NCI-H2029 (cell line): ENCODE measurements at places on chromosomes 6 and 20.
A peak's percentile ranks its signal among the peaks of the same experiment; 100 is the strongest.

DNA sequence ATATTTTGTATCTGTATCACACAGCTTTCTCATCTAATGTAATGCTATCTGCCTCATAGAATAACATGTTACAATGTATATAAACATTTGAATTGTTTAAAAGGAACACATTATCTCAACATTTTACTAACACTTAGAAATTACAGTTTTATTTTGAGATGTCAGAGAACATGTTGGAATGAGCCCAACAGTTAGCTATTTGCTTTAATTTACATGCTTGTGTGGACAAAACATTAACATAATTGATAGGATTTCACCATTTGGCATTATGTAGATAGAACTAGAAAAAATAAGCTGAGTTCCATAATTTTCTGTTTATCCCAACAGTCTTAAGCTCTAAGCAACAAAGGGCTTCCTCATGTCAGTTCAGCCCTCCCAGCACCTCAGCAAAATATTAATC lies 330.9 kb downstream of the LMBRD1 start:
- DNase-seq = no peak

DNA sequence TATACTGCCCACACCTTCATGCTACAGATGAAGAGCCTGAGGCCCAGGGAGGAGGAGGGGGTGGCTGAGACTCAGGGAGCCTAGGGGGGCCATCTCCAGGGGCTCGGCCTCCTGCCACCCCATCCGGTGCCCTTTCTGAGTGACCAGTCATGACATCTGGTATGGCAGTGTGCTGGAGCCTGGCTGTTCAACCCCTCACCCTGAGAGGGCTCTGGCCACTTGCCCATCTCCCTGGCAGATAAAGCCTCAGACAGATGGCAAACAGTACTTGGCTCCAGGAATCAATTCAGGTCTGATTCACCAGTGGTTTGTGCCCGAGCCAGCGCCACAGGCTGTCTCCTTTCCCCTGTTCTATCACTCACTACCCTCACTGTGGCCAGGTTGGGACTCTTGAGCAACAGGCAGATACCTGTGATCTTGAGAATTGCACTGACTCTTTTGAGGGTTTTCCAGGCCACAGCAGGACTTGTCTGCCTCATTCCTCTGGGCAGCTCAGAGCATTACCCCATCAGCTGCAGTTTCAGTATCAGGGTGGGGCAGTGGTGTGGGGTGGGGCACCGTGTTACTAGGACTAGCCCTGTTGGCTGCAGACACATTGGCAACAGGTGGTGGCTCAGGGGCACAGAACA lies 22.8 kb downstream of the SRSF3 start:
- peak; percentile 94 for DNase-seq

DNA sequence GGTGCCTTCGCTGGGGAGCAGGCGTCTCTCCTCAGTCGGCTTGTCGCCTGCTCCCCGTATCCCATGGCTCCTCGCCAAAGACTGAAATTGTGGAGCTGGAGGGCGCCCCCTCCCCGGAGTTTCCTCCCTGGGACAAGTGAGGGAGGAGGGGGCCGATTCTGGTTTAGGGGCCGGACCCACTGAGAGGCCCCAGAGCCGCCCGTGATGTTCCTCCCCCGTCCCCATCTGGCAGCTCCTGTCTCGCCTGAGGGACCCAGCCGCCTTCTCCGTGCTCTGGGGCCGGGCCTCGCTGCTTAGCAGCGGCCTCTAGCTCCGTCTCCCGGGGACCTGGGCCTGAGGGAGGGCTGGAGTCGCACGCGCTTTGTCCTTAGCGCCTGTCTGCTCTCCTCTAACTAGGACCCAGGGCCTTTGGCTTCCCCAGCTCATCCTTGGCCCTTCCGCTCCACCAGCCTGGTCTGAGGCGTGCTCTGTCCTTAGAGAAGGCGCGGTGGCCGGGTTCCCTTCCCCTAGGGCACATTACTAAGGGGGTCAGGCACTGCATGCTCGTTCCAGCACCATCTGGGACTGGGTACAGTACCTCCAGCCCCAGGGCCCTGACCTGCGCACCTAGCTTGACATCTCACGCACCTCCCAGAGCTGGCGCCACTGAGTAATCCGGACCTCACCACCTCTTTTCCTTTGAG lies 29.7 kb downstream of the SLC12A5 start:
- DNase-seq = no peak

- DNase-seq = no peak
Measured at GRCh38 chr6:145548933-145549648, 186.2 kb downstream of the EPM2A start.

DNA sequence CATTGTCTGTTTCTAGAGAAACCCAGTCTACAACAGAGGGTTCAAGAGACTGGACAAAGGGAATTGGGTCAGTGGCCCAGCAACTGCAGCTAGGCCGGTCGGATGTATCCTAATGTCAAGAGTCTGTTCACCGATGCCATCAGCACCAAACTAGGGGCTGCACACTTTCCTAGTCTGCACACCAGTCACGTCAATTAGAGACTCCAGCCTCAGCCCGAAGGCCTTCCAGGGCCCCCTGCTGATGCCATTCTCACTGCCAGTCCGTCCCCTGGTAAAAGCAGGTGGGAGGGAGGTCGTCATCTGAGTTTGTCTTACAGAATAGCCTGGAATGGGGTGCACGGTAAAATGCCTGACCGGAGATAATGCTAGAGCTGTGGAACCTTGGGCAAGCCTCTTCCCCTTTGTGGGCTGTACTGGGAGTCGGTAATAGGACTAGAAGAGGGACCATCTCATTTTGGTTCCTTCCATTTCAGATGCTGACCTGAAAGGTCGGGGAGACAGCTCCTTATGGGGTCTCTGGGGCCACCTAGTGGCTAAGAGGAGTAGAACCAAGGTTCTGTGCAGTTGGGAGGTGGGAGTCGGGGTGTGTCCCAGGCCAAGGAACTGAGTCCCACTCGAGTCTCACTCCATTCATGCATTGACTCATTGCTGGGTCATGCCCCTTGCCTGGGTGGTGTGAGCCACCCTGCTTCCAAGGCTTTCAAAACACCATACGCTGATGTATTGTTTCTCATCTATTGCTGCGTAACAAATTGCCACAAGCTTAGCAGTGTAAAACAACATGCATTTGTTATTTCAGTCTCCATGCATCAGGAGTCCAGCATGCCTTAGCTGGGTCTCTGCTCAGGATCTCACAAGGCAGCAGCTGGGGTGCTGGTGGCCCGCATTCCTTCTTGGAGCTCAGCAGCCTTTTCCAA lies 5.1 kb downstream of the SOX12 start:
- DNase-seq = peak; percentile 60

DNA sequence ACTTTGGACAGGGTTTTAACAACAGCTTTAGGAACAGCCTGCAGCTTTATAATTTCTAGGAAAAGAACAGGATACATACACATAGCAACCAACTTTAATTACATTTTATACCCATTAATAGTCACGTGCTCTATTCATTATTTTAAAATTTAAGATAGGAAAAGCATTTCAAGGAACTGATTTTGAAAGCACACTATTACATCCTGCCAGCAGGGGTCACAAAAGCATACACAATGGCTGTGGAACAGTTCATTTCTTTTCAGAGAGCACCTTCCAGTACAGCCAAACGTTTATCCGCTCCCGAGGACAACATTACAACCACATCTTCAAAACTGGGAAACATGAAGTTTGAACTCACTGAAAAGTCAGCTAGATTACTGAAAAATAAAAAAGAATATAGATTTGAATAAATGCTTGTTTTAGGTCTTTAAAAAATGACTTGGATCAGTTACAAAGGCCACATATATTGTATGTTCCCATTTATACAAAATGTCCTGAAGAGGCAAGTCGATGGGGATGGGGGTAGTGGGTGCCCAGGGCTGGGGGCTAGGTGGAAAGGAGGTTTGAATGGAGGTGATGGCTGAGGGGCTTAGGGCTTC lies 104.6 kb upstream of the EXOC2 start:
- peak; percentile 62 for DNase-seq

DNA sequence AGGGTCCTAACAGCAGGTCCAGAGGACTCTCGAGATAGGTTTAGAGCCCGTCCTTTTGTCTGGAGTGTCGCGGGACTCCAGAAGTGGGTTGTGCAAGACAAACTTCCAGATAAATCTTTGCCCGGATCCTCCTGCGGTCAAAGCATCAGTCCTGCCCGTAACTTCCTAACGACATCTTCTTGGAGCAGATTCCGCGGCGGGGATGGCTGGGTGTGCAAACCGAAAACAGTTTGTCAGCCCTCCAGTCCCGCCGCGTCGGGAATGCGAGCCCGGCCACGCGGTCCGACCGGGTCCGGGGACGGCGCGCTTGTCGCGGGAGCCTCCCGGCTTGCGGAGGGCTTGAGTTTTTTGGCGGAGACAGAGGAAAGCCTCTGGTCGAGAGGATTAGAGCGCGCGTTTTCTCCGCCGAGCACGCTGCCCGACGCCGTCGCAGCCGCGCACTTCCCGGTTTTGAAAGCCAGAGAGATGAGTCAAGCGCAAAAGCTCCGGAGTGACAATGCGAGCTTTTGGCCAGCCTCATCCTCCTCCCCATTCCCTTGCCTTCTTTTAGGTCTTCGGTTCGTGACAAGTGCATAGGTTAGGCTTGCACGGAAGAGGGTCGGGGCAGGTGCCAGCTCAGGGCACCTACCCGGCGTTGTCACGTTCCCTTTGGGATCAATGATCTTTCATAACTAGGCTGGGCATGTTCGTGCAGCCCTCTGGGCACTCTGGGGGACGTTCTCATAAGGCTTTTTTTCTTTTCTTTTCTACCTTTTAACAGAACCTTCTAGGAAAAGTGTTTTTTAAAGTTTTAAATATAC lies 91.3 kb upstream of the PRDM1 start:
- DNase-seq = peak; percentile 41

GRCh38 chr6:20497216-20498040 lies 36.8 kb upstream of the CDKAL1 start:
- no peak for DNase-seq

DNA sequence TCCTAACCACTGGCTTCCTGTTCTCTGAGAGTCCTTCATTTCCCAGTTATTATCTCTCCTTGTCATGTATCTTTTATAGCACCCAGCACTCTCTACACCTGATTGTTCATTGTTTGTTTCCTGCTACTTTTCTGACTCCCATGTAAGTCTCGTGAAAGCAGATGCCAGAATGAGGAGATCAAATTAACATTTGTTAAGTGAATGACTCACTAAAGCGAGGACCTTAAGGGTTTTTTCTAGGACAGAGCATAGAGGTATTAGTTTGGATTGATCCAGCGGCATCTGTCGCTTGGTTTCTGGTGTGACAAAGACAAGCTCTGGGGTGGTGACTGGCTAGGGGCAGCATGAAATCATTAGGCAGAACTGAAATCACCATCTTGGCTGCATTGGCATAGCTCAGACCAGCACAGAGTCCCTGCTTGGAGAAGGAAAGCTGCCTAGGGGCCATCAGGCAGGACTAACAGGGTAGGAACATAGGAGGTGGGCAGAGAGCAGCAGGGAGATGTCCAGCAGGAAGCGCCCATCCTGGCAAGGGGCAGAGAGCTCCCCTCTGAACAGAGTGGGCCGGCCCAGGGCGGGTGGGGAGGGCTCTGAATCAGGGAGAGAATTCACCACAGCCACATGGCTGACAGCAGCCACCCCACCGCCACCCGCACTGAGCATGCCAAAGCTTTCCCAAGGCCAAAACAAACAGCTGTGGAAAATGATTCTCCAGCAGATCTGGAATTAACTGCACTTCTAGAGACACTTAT lies 97.1 kb upstream of the CEP85L start:
- peak; percentile 96 for DNase-seq

GRCh38 chr6:33961691-33962090 lies 157.9 kb upstream of the MLN start:
- no peak for DNase-seq

- DNase-seq = peak; percentile 33
Measured at GRCh38 chr20:5073660-5074231, 46.0 kb downstream of the PCNA start.

DNA sequence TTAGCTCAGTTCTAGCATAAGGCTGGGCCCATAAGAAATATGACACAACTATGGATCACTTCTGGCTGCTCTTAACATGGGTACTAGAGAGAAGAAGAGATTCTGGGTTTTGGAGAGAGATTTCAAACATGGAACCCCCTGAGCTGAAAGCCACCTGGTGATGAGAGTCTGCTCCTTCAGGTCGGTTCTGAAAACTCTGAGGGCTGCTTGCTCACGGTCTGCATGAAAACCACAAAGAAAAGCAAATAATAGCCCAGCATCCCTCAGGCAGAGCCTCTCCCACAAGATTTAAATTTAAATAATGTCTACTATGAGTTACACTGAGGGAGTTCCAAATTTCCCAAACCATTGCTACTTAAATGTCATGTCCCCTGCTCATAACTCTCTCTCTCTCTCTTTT lies 301.5 kb downstream of the BMP7 start:
- DNase-seq = no peak
